ENCODE measurements at places on chromosomes 5 and 9.

GRCh38 chr5:72624641-72625236 is 117.5 kb upstream of the ZNF366 start:
- peak overlapping the region; percentile 6 for H3K27ac ChIP-seq
- no peak overlapping the region for H3K4me3 ChIP-seq
- no peak for DNase-seq

GRCh38 chr9:69034071-69034470 is 1.5 kb upstream of the FXN start:
- H3K4me1 ChIP-seq = peaks cover 9% of the 10 kb centered on the region
- no peak overlapping the region for H3K4me3 ChIP-seq
- DNase-seq = no peak
- H3K27me3 ChIP-seq = no peaks in the 10 kb centered on the region
- H3K36me3 ChIP-seq = no peaks in the 10 kb centered on the region

DNA sequence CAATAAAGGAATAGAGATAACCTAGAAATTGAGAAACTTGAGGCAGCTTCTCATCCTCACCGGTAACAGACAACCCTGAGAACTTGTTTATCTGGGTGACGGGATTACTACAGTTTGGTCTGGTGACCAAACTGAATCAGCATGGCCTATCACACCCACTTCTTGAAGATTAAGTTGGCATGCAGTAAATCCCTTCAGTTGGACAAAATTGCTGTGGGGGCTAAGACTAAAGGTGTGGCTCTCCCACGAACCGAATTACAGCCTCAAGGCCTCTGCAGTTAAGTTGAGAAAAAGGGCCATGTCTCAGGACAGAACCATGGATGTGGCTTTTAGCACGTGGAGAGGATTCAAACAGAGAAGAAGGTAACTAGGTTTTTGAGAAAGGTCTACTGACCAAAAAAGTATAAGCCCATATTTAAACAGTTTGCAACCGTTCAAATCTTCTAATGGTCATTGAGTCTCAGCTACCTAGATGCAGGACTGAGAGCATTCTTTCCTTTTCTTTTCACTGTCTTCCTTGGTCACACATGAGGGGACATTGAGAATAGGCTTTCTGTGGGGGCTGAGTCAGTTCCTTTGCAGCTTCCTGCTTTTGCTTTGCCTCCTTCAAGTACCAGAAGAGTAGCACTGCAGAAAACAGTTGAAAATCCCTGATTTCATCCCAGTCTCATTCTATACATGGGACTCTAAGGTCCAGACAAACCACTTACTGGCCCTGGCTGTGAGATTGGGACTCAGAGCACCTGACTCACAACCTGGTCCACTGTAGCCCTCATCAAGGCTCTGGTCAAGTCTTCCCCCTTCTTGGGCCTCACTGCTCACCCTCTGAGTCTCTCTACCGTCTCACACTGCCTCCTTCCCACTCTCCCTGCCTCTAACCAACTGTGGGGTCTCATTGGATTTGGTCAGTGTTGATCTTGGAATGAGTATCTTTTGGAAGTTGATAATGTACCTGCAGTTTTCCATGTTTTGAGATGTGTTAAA is 30.9 kb downstream of the PDE6A start:
- peaks cover 72% of the 10 kb centered on the region for H3K4me1 ChIP-seq
- no peaks in the 10 kb centered on the region for H3K27me3 ChIP-seq
- H3K27ac ChIP-seq = peak overlapping the region; percentile 47
- no peaks in the 10 kb centered on the region for H3K36me3 ChIP-seq

DNA sequence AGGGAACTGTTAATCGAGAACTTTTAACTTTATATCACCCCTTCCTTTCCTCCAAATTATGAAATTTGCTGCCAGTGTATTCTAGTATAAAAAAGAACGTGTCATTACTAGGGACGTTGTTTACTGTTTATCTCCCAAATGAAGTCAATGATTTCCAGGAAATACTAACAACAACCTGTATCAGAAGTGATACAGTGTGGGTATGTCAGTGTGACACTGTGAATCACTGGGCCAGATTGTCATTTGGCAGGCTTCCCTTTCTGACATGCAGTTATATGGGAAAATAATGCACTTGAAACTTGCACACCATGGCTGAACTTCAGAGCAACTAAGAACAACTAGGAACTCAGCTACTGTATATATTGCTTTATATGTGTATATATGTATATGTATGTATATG is 12.6 kb downstream of the ZNF462 start:
- H3K4me3 ChIP-seq = no peak overlapping the region
- DNase-seq = no peak
- peaks cover 40% of the 10 kb centered on the region for H3K4me1 ChIP-seq
- no peaks in the 10 kb centered on the region for H3K36me3 ChIP-seq
- no peaks in the 10 kb centered on the region for H3K27me3 ChIP-seq
- H3K27ac ChIP-seq = no peak overlapping the region

- H3K36me3 ChIP-seq = no peaks in the 10 kb centered on the region
- no peak for DNase-seq
- no peak overlapping the region for H3K27ac ChIP-seq
Measured at GRCh38 chr9:79236466-79236865, 335.3 kb upstream of the TLE4 start.

DNA sequence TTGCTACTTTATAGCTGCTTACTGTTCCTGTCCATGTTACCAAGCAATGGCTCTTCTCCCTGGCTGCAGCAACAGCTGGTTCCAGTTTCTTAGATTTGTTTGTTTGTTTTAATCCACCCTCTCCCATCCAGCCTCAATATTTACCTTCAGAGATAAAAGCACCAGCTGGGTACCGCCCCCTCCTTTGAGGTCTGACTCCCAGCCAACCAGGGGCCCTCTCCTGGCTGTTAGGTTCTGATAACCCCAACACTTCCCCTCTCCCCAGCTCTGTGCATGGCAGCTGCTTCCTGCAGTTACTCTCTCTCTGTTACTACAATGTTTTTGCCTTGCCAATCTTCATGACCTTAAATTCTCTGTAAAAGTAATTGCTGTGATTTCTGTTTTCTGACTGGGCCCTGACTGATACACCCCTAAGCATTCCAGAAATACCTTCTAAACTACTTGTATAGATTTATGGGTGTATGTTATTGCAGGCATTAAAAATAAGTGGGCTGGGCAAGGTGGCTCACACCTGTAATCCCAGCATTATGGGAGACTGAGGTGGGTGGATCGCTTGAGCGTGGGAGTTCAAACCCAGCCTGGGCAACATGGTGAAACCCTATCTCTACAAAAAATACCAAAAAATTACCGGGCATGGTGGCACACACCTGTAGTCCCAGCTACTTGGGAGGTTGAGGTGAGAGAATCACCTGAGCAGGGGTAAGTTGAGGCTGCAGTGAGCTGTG is 2.6 kb upstream of the GCNT1 start:
- no peaks in the 10 kb centered on the region for H3K36me3 ChIP-seq
- no peak overlapping the region for H3K4me3 ChIP-seq
- H3K27ac ChIP-seq = peak overlapping the region; percentile 17
- no peaks in the 10 kb centered on the region for H3K27me3 ChIP-seq

DNA sequence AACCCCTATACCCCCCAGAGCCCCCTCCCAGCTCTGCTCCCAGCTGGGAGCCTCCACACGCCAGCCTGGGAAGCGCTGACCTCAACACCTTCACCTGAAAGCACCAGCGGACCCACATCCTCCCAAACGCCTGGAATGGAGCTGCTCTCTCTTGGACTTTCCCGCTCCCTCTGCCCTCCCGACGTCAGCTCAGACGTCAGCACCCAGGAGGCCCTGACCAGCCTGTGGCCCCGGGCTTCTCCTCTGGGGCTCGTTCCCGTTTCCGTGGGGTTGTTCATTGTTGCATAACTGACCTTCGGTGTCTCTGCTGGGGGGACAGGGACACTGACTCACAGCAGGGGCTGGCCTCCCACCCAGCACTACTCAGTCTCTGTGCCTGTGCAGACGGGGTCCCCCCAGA is 35.0 kb upstream of the SLC6A3 start:
- no peak overlapping the region for H3K4me3 ChIP-seq
- no peaks in the 10 kb centered on the region for H3K27me3 ChIP-seq
- no peaks in the 10 kb centered on the region for H3K4me1 ChIP-seq
- H3K36me3 ChIP-seq = no peaks in the 10 kb centered on the region
- H3K27ac ChIP-seq = peak overlapping the region; percentile 30

DNA sequence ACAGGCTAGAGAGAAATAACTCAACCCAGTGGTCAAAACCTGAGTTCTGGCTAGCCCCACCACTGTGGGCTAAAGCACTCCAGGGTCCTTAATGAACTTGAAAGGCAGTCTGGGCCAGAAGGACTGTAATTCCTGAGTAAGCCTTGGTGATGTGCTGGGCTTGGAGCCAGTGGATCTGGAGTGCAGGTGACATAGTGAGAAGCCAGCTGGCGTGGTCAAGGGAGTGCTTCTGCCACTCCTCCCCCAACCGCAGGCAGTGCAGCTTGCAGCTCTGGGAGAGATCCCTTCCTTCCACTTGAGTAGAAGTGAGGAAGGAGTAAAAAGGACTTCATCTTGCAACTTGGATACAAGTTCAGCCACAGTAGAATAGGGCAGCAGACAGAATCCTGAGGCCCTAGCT is 424.0 kb downstream of the CDH18 start:
- H3K36me3 ChIP-seq = no peaks in the 10 kb centered on the region
- no peak overlapping the region for H3K4me3 ChIP-seq

- H3K4me1 ChIP-seq = no peaks in the 10 kb centered on the region
- H3K27ac ChIP-seq = no peak overlapping the region
- H3K36me3 ChIP-seq = peaks cover 14% of the 10 kb centered on the region
Measured at GRCh38 chr5:126615286-126615685, 14.5 kb downstream of the PHAX start.

DNA sequence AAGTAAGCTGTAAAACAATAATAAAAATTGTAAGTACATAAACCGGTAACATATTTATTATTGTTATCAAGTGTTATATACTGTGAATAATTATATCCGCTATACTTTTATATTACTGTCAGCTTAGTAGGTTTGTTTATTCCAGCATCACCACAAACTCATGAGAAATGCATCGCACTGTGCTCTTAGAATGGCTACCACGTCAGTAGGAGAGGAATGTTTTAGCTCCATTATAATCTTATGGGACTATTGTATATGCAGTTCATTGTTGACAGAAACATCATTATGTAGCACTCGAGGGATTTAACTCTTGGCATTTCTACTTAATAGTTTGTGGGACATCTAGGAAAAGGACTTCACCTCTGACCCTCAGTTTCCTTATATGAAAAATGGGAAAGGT is 16.4 kb downstream of the SLC12A2 start:
- H3K4me1 ChIP-seq = no peaks in the 10 kb centered on the region
- DNase-seq = no peak
- no peak overlapping the region for H3K4me3 ChIP-seq
- no peaks in the 10 kb centered on the region for H3K36me3 ChIP-seq

GRCh38 chr9:110126499-110126941 is 81.4 kb downstream of the C9orf152 start:
- H3K36me3 ChIP-seq = no peaks in the 10 kb centered on the region
- peak overlapping the region; percentile 90 for H3K27ac ChIP-seq
- H3K4me3 ChIP-seq = no peak overlapping the region

All from esophagus squamous epithelium (tissue), 5 donors.